Activated T-helper 9 cell treated with anti-CD3 and anti-CD28 coated beads, Interleukin-2, amount 50 U/mL, for 16 hours (primary cell): ENCODE measurements at places on chromosomes 5 and 9.

GRCh38 chr9:131986089-131986488, 93.6 kb downstream of the MED27 start:
- DNase-seq, result no peak

DNA sequence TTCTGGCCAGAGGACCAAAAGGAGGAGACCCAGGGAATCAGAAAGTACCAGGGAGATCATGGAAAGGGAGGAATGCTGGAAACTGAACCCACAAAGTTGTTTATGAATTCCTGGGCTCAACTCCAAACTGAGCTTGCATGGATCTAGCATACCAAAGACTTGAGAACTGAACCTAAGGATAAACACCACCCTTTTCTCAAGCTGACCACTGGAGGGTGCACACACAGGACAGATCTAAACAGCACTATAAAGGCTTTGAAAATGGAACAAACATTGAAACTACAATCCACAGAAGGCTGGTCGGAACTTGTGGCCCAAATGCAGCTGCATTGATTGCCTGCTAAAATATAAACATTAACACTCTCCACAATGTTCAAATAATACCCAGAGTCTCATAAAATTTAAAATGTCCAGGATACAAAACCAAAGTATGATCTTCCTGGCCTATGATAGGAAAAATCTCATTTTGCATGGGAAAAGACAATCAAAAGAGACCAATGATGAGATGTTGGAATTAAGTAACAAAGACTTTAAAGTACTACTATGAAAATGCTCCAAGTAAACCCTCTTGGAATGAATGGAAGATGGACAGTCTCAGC, 15.6 kb upstream of the IRF1 start:
- no peak for DNase-seq

- no peak for DNase-seq
These were observed 54.5 kb upstream of the OLFM1 start for GRCh38 chr9:135032868-135033460.

GRCh38 chr5:26889815-26890214, 148.6 kb downstream of the CDH9 start:
- no peak for DNase-seq

GRCh38 chr5:122844136-122844909, 1.1 kb upstream of the SNX24 start:
- no peak for DNase-seq

DNA sequence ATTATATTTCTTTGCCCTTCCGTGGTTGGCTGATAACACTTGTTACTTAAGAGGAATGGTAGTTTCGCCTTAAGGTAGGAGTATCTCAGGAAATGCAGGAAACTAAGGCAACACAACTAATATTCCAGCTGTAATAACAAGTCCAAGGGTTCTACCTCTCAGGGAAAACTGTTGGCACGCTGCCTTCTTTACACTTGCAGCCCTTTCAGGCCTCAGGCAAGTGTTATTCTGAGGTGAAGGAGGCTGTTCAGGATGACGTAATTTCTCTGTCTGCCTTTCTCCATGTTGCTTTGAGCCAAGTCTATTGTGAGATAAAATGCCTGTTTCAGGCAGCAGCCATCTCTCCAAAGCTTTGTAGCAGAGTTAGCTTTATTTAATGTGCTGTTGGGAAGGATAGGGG, 38.0 kb downstream of the VCAN start:
- DNase-seq, result no peak

- no peak for DNase-seq
These were observed 405.0 kb downstream of the ENC1 start for GRCh38 chr5:74235552-74235951.

DNA sequence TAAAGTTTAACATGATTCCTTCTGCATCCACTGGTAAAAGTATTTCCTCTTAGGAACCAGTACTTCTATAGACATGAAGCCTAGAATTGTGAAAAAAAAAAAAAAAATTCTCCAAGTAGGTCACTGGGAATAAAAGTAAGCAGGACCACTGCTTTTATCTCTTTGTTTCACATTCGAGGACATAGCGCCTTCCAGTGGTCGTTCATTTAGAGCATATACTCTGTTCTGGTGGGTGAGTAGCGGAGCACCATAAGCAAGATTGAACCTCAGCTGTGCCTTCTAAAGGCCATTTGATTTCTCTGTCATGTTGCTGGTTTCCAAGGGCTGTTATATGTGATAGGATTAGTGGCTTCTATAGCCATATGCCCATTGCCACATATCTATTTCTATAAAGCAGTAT, 393.1 kb downstream of the TMEM232 start:
- DNase-seq, result no peak

DNA sequence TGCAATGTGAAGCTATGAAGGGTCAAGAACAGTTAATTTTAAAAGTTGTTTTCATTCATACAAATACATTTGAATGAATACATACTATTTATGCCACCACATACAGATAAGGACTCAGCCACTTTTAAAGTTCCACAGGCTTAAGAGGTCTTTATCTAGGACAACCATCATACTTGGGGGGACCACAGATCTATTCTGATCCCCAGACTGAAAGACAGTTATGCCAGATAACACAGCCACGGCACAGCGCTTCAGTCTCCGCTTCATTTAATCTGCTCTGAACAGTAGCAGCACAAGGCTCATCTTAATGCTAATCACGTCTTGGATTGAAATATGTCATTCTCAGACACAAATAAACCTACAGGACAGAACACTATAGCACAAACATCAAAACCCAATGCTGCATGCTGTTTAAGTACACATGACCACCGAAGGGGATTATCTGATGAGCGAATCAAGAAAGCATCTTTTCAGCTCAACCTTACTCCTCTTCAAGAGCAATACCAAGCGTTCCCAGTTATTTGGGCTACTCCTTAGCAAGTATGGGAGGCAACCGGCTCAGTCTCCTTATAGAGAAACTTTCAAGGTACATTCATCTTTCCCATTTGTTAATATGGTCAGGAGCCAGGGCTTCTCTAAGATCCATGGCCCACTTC, 33.3 kb downstream of the PUM3 start:
- DNase-seq, result no peak

DNA sequence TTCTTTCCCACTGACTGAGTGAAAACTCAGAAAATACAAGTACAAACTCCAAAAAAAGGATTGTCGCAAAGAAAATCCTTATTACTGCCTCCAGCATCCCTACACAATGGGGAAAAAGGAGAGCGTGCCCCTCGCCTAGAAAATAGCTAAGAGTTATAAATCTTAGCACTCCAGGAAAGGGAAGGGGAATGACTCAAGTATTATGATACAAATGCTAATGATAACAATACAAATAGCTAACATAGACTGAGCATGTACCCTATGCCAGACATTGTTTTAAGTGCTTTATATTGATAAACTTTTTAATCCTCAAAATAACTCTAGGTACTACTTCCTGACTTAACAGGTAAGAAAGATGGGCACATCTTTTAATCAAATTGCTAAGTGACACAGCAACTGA, 70.8 kb upstream of the VCAN start:
- no peak for DNase-seq

GRCh38 chr5:178189433-178189832, 2.3 kb upstream of the GMCL2 start:
- no peak for DNase-seq

DNA sequence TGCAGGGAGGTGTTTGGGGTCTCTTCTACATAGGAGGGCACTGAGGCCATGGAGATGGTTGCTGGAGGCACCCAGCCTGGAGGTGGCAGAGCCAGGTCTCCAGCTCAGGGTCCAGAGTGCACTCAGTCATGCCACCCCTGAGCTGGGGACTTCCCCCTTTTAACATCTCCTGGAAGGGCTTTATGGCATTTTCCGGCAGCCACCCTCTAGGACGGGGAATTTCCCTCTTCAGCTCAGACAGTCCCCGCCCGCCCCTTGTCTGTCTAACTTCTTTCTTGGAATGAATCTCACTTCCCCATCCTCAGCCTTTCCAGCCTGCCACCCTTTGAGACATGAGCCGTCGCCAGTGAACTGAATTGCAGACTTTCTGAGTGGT, 49.9 kb downstream of the COL15A1 start:
- DNase-seq, result no peak

DNA sequence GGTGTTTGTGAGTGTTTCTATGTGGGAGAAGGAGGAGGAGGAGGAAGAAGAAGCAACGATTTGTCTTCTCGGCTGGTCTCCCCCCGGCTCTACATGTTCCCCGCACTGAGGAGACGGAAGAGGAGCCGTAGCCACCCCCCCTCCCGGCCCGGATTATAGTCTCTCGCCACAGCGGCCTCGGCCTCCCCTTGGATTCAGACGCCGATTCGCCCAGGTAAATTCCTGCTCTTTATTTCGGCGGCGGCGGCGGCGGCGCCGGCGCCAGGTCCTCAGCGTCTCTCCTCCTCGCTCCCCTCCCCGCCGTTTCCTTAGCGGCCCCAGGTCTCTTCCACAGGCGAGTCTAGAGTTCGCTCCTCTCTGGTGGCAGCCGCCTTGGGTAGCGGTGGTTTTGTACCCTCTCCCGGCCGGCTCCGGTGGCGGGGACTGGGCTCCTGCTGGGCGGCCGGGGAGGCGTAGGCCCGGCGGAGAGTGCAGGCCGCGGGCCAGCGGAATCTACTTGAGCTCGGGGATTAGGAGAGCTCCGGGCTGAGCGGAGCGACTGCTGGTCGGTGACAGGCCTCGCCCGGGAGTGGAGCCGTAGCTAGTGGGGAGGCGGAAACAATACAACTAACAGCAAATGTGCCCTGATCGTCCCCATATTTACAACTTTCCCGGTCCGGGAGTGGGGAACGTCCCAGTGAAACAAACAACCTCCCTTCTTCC, 547 bp downstream of the NIPBL start:
- peak; percentile 44 for DNase-seq

DNA sequence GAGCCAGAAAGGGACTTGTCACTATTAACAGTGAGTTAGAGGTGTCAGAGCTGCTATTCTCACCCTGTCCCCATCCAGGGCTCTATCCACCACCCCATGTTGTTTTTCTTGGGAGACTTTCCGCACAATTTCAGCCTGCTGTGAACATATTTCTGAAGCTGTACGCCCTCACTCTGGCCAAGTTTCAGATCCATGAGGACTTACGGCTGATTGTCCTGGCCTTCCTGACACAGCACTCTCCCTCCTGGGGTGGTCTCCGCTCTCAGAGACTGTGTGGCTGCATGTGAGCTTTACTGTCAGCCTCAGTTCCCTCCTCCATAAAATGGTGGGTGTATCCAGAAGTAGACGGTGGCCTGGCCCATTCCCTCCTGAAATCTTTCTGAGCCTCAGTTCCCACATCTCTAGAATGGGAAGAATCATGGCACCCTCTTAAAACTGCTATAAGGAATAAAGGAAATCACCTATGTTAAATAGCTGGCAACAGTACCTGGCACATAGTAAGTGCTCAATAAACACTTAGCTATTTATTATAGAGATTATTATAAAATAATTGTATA, 804 bp upstream of the IL17B start:
- no peak for DNase-seq

DNA sequence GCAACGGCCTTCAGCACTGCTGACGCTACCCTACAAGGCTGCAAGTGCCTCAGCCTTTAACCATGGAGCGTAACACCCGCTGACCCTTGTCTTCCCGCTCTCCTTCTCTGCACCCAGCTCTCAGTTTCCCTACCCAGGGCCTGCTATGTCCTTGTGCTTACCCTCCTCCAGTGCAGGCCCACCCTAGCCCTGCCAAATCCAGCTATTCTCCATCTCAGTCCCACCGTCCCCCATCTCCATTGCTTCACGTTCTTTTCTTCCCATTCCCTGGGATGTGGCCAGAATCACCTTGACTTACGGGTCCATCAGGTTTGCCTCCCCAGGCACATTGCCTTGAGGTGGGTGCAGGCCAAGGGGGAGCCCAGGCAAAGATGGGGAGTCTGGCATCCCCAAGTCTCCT, 91.2 kb downstream of the PAX5 start:
- DNase-seq, result no peak

DNA sequence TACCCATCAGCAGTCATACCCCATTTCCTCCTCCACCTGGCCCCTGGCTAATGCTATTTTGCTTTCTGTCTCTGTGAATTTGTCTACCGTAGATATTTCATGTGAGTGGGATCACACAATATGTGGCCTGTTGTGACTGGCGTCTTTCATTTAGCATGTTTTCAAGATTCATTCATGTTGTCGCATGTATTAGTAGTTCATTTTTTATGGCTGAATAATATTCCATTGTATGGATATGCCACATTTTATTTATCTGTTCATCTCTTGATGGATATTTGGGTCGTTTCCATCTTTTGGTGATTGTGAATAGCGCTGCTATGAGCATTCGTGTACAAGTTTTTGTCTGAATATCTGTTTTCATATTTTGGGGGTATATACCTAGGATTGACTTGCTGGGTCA, 33.9 kb downstream of the PSD2 start:
- DNase-seq, result no peak

GRCh38 chr5:59169081-59169767, 586.3 kb downstream of the RAB3C start:
- no peak for DNase-seq

GRCh38 chr5:122311497-122311960, 508 bp upstream of the SNCAIP start:
- DNase-seq, result no peak

DNA sequence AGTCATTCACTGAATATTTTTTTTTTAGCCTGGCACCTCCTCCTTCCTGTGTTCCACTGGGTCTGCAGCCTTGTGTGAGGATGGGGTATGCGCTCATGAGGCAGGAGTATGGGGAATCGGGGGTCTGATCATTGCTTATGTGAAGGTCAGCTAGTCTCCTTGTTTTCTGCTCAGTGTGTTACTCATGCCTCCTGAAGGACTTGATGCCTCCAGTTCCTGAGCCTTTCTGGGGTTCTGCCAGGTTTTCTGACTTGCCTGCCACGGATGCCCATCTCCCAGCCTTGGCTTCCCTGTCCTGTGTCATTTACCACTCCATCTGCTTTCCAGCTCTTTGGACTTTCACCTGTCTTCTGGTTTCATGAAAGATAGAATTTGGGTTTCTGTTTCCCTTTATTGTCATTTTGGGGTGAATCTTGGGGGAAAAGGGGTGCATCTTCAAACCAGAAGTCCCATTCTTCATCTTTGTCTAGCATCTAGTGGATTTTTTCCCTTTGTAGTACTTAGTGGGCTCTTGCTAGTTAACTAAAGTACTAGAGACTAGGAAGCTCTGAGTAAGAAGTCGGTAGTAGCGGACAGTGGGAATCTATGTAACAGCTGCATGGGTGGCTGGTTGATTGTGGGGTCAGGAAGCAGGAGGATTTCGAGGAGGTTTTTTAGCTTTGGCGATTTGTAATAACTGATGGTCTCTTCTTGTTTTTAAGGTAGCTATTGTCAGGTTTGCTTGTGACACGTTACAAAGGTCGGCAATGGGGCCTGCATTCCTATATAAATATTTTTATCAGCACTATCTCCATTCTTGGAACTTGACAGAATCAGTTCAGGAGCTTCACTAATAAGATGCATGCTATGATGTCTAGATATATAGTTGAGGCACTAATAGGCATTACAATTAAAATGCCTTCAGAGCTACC, 8.2 kb downstream of the OTULIN start:
- no peak for DNase-seq
